ENCODE measurements at places on chromosomes 1 and 21.

DNA sequence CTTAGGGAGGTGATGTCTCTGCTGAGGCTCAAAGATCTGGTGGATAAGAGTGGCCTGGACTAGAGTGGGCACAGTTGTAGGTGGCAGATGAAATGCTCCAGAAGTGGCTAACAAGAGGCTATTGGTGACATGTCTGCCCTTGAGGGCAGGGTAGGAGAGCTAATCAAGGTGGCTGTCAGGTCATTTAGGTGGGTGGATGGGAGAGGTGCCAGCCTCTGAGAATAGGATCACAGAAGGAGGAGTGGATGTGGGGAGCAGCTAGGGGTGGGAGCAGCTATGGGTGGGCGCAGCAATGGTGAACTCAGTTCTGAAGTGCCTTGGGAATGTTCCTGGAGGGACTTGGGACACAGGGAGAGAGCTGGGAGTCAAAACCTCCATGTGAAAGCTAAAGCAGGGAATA, 142.0 kb upstream of the GRIK3 start:
- no peak for DNase-seq

- no peak for DNase-seq
These were observed 134.7 kb upstream of the TNR start for GRCh38 chr1:175877939-175878737.

DNA sequence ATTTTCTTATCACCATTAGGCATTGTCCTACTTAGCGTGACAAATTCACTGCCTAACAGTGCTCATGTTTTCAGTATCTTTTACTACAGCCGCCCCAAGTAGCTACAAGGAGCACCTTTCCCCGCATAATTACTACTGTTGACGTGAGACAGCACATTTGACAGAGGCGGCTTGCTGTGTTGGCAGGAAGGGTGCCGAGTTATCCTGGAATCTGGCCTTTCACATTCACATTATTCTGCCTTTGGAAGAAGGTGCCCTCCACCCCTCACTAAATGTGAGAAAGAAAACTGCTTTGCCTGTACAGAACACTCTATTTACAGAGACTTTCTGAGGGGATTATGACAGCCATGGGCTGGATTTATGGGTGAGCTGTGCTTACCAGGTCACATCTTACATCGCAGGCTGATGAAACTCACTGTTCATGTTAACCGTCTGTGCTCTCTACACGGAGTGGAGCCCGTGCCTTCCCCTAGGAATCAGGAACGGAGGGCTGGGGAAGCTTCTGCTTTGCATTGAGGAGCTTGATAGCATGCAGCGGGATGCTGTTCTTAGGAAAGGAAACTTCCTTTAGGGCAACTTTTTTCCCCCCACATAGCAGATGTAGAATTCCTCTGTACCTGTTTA, 148.0 kb upstream of the ZRANB2 start:
- DNase-seq: no peak

GRCh38 chr1:19621274-19621950, 22.7 kb upstream of the NBL1 start:
- no peak for DNase-seq

DNA sequence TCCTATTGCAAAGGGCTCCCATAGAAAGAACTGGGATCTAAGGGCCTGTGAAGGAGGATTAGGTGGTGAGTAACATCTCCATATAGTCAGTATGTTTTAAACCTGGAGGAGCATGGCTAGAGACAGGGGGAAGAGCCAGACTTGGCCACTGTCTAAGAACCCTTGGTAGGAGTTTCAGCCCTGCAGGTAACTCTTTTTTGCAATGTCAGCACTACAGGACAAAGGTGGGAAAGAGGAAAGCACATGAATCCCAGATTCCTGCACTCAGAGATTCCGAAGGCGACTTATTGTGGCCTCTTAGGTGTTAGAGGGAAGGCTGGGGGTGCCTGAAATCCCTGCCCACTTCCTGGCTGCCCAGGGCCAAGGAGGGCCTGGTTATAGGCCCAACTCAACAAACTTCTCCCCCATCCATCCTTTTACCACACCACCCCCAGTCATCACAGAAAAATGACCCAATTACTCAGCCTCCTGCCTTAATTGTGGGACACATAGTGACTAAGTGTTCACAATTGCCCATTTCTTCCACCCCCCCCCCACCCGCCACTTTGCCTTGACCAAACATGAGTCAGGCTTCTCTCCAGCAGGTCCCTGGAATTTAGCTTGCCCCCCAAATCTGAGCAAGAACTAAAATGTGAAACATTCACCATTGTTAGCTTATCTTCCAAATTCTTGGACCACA, 1.9 kb upstream of the NTNG1 start:
- no peak for DNase-seq

DNA sequence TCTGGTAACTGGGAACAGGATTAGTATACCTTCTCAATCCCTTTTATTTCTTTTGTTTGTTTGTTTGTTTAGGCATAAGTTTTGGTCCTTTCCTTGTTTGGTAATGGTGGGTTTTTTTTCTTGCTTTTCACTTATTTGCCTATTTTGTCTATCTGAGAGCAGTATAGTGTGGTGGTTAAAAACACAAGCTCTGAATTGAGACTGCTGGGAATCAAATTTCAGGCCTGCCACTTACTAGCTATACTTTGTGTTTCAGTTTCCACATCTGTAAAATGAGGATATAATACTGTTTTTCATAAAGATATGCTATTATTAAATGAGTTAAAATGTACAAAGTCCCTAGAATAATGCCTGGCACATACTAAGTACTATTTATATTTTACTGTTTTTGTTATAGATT, 81.6 kb upstream of the IVNS1ABP start:
- DNase-seq: no peak

DNA sequence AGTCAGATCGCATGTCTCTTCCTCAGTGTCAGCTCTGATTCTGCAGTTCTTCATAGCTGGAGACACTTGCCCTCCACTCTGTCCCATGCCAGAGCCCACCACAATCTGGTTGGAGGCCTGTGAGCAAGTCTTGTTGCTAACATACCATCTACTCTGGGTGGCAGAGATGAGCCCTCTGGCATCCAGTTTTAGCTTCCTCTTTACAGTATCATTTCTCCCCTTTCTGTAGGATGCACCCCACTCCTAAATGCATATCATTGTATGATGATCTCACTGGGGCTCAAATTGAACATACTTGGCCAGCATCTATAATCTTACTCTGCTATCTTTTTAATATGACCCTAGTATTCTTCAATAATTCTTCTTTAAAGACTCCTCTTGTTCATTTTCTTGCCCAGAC, 16.9 kb downstream of the PCNX2 start:
- DNase-seq: no peak

- DNase-seq: no peak
These were observed 98.0 kb upstream of the DUSP10 start for GRCh38 chr1:221839782-221840395.

DNA sequence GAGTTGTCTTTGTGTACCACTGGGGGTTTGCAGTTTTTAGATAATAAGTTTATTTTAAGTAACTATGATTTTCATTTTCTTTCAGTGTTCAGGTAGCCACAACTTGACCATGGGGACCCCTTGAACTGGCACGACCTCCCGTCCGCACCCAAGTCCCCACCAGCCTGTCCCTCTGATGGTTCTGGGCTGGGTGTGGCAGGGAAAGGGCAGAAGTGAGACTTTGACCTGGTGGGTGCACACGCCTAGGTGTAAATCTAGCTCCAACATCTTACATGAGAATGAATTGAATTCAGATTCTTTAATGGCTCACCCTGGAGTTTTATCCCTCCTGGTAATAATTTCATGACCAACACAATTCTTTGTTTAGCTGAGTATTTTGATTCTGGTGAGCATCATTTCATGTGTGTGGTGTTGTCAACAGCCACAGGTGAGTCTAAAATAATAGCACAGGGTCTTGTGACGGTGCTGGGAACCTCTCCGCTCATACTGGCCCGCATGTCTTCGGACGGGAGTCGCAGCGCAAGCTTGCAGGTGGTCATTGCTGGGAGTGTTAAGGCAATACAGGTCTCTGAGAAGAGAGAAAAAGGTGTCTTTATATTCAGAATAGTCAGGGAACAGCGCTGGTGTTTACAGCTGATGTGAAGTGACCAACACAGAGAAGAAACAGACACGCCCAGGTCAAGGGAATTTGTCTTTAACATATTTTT, 50.8 kb upstream of the POFUT2 start:
- no peak for DNase-seq

GRCh38 chr1:64171797-64172281, 31.6 kb upstream of the UBE2U start:
- peak; percentile 55 for DNase-seq

- DNase-seq: no peak
These were observed 10.1 kb upstream of the MATN1 start for GRCh38 chr1:30733493-30733892.

DNA sequence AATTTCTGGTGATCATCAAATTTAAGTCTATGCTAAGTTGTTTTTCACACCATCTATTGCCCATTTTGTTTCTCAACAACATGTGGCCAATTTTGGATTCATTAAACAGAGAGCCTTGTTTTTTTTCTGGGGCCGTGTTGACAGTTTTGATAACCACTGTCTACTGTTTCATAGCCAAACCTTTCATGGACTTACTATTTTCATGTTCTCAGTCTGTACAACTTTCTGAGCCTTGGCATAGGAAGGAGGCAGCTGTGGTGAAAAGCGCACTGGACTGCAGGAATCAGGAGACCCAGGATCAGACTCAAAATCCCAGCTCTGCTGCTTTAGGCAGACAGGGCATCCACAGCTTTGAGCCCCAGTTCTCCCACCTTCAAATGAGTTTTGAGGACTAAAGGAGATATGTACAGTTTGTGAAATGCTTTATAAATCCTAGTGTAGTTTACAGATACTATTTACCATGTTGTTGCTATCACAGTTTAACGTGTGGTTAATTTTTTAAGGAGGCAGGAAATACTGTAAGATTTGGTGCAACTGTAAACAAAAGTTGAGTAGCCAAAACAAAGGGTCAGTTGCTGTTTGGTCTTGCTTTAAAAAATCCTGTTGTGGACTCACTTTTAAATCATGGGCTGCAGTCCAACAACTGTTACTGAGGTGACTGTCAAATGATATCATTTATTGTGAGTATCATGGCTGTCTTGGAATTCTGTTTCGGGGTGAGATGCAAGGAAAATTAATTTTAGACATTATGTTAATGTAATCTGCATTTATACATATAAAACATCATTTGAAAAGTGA, 2.9 kb downstream of the MACO1 start:
- DNase-seq: no peak

DNA sequence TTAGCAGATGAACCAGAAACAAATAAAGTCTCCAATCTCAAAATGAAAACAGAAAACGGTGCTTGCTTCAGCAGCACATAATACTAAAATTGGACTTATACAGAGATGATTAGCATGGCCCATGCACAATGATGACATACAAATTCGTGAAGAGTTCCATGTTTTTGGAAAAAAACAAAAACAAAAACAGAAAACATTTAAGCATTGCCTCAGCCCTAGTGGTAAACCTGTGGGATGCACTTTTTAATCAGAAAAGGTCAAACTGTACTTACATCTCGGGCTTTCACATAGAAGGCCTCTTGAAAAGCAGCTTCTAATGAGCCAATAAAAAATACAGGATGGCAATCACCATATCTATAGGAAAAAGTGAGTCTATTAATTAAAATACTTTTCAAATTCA, 159.1 kb upstream of the DMRTA2 start:
- DNase-seq: no peak

GRCh38 chr21:35603494-35603893, 456.8 kb downstream of the SETD4 start:
- no peak for DNase-seq

- no peak for DNase-seq
These were observed 48.1 kb upstream of the FOXO6 start for GRCh38 chr1:41312991-41313645.

DNA sequence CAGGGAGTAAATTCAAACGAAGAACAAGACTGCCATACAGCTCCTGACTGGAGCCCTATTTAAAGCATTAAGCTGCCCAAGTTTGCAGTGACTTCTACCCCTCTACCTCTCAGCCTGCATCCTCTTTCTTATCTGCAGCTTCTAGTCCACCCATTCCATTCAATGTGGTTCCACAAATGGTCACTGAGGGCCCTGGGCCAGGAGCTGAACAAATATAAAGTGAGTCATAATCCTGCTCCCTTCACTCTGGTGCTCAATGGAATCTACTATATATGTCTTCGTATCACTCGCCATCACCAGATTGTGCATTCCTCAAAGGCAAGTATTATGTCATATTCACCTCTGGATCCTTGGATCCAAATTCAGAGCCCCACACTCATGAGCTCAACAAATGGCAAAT, 398.7 kb downstream of the BRINP2 start:
- no peak for DNase-seq
